ENCODE measurements at places on chromosomes 5 and 9.

GRCh38 chr5:57335092-57335660 is 147.4 kb downstream of the ACTBL2 start:
- no peak for DNase-seq

DNA sequence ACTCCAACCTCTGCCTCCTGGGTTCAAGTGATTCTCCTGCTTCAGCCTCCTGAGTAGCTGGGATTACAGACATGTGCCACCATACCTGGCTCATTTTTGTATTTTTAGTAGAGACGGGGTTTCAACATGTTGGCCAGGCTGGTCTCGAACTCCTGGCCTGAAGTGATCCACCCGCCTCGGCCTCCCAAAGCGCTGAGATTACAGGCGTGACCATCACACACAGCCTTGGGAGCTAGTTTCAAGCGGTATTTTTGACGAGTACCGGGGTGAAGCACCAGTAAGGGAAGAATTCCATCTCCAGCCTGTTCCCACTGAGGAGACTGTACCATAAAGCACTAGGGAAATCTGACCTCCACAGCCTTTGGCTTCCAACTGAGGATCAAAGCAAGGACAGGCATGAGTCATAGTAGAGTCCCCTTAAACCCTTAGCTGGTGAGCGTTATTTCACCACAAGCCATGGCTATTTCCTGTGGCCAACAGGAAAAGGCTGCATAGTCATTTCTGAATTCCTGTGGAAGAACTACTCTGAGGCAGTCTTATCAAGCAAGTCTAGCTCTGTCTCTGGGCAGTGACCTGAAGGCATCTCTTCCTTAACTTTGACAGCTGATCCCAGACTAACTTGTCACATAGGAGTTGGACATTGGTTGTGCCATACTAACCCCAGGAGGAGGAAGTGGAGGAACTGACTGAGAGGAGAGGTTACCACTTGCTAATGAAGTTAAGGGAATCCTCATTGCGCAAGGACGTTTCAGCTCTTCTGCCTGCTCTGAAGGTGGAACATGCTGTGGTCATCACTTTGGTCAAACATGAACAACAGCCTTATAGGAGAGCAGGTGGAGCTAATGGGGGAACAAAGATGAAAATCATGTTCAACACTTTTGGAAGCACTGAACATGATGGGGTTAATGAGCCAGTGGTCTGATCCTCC is 85.8 kb upstream of the DMRT1 start:
- no peak for DNase-seq

DNA sequence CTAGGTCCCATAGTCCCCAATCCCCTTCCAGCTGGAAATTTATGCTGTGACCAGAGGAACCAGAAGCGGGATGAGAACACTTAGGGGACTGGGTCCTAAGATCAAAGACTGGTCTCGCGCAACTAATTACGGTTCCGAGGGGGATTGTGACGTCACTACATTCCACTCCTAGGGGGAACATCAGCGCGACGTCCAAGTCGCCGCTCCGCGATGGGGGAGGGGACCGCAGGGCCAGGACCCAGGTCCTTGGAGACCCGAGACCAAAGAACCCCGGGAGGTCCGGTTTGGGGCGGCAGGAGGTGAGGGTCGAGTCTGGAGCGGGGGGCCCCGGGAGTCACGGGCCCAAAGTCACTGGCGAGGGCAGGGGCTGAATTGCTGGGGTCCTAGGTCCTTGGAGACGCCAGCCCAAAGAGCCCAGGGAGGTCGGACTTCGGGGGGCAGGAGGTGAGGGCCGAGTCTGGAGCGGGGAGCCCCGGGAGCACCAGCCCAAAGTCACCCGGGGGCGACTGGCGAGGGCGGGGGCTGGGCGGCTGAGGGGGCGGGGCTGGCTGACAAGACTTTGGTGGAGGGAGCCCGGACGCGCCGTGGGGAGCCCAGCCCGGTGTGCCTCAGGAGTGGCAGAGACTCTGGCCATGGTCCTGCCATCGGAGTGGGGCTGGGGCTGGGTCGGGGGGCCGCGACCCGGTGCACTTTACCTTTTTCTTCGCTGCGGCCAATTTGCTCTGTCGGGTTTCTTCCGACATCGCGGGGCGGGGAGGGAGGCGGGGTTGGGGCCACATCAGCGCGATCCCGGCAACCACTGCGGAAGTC is at the start of gene GOLGA2:
GOLGA2 (minus strand) TSS at position 810 of the 810 bp plus-strand sequence; CDS start at position 779, 31 bp downstream.
- DNase-seq: peak; percentile 70

DNA sequence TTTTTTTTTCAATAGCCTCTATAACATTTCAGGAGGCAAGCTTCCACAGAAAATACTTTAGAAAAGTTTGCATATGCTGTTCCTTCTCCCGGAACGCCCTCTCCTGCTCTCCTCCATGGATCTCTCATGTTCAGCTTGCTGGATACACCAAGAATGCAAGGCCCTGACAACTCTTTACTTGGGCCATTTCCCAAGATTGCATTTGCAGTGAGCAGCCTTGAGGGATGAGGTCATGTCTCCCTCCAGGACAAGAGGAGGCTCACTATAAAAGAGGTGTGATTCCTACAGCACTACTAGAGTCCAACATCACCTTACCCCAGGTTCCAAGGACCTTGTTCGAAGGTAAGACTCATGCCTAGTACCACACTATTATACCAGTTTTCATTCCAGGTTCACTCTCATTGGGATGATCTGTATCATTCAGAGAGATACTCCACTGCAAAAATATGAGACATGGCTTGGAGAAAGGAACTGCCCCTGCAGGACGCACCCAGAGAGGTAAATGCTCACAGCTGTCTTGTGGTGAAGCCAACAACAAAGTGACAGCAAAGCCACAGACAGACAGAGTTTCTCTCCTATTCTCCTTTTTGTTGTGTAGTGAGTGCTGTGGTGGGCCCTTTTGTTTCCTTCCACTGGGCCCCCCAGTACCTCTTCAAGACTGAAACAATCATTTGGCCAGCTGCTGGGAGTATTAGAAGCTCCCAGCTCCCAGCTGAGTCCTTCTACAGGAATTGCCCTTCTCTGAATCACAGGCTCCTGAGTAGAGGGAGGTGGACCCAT is 151.7 kb upstream of the ZNF366 start:
- no peak for DNase-seq

DNA sequence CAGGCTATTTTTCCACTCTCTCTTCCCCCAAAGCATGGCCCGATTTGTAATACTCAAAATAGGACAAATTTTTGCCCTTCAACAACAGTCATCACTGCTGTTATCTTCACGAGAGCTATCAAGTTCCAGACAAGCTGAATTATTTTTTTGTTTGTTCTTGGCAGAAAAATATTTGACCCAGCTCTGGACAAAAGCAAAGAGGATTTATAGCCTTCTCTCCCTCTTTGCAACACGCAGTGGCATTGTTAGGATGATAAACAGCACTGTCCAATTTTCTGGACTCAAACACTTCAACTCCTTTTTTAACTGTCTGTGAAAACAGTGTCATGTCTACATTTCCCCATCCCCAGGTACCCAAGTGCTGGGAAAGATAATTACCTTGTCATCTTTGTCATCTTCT is 160.3 kb downstream of the SLF1 start:
- no peak for DNase-seq

- DNase-seq: no peak
Observed at GRCh38 chr9:34451135-34451534, 7.2 kb downstream of the FAM219A start.

GRCh38 chr9:110058304-110058953 is 149.5 kb downstream of the C9orf152 start:
- no peak for DNase-seq

DNA sequence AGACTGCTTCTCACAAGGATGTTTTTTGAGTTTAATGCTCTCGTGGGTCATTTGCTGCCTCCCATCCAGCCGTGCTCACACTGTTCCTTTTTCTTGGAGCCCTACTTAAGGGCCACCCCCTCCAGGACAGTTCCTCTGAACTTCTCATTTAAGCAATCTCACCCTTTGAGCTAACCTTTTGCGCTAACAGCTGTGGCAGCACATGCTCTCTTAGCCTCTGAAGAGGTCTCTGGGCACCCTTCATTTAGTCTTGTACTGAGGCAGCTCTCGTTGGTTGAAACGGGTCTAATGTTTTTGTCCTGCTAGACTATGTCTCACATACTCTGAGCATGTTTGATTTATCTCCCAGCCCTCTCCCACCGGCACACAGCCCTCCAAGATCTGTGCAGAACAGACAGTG is 11.8 kb downstream of the ALDH1B1 start:
- no peak for DNase-seq

GRCh38 chr9:98850851-98851729 is 43.6 kb downstream of the GALNT12 start:
- DNase-seq: no peak

DNA sequence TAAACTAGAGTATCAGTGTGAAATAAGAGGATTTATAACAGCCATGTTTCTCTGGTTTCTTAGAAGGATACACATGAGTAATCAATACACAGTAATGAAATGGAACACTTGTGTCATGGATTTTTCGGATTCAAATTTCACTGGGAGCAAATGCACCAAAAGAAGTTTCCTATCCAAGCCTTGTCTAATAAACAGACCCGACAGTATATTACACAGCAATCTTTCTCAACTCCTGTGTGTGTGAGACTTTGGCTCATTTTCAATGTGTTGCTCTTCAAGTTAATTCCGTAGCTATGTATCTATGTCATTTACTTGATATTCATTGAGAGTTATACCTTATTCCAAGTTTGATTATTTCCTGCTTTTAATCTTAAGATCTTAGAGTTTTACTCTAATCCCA is 930.2 kb downstream of the MAT2B start:
- no peak for DNase-seq

DNA sequence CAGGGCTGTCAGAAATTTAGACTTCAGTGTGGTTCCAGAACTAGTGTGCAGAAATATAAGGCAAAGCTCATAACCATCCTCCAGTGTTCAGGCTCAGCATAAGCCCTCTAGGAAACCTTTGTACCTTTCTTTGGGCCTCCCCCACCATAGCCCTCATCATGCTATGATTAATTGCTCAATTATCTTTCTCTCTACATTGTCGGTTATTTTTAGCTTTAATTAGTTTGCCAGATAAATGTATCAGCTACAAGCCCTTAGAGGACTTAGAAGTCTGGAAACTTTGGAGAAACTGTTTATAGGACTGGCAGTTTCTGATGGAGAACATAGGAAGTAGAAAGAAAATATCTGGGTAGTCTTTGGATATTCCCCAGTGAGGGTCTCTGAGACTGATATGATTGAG is 43.5 kb upstream of the TNC start:
- DNase-seq: no peak

GRCh38 chr5:52148679-52149078 is 639.0 kb upstream of the ITGA1 start:
- no peak for DNase-seq

DNA sequence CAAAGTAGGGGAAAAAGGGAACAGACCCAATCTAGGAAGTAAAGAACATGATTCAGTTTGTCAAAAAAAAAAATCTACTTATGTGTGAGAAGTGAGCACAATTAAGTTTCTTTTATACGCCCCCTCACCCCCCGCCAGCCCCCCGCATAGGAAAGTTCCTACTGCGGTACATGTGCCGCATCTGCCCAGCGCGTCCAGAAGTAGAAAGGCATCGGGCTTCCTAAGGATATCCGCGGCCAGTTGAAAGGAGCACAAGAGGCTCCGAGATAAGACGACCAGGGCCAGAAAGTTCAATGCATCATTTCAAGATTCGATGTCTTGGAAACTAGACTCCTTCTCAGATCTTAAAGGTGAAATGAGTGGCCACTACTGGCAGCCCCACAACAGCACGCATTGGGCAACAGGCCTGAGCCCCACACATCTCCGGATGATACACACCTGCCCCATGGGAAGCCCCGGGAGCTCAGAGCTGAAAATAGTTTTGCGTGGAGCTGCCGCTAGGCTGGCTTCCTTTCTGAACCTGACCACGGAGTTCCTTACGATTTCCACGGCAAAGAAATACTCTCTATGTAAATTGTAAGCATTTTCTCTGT is 203.9 kb downstream of the RAB3C start:
- no peak for DNase-seq

DNA sequence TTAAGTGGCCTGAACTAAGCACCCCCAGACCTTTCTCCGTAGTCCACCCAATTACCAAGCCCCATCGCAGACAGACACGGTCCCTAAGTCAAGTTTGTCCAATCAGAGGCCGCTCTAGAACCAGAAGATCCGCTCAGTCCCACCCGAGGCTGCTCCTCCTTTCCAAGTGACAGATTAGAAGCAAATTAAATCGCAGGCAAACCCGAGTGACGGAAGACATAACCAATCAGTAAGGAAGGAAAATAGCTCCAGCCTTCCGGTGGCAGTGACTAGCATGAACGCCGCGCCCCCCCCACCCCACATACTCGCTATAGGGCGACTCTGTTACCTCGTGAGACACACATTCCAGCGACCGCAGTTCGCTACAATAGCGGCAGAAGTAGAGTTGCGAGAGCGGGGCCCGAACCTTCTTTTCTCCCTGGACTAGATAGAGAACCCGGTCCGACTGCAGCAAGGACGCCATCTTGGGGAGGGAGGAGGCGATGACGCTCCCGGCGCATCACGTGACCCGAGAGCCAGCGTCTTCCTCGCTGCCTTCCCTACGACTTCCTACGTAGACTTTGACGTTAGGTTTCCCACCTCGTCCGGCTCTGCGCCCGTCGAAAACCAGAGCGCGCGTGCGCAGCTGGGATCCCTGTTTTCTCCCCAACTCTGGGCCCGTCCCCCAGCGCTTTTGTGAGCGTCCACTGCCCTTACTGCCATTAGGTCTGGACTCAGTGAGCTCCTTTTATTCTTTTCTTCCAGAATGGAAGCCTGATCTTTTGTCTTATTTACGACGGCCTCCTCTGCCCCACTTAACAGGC is at the start of gene DCTN4:
DCTN4 (minus strand) TSS at position 487 of the 803 bp plus-strand sequence; CDS start at position 463, 24 bp downstream.
- DNase-seq: peak; percentile 59

GRCh38 chr5:140108093-140109017 is 5.6 kb upstream of the PURA start:
- DNase-seq: no peak

DNA sequence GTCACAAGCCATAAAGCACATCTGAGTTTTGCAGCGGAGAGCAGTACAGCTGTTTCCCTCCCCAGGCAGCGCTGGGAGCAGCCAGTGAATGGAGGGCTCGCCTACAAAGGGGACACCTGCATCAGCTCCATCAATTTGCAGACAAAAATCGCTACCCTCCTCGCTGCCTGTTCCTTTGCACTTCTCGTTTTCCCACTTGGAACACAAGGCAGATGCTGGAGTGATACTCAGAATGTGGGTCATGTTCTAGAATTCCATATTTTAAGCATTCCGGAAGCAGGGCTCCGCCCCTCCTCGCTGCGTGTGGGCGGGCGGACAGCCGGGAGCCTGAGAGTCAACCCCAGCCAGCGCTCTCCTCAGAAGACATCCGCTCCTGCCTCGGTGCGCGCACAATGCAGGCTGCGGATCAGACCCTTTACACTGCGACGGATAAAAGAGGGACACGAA is 92.1 kb downstream of the LMNB1 start:
- no peak for DNase-seq

Measured in GM19239 (cell line).